Parietal lobe (tissue), 2 donors: ENCODE measurements at places on chromosomes 2 and 18. TPM values are rescaled to one million over a fixed set of nuclear protein-coding genes. Genes with fewer than 3 reads are reported as not detected.

SLC20A1 gene
- 60.7 TPM for total RNA-seq

AKAIN1 gene
- total RNA-seq, result 3.8 TPM

ADAM23 gene
- 37.2 TPM for total RNA-seq

KIF1A gene
- 300 TPM for total RNA-seq

RTP5 gene
- 3.1 TPM for total RNA-seq

ANKRD30B gene
- 2.2 TPM for total RNA-seq

UGT1A4 gene
- total RNA-seq, result not detected

SLC35F6 gene
- 21.3 TPM for total RNA-seq

CHRND gene
- not detected for total RNA-seq

CD8B2 gene
- not detected for total RNA-seq

SCYGR7 gene
- total RNA-seq, result not detected

NPPC gene
- not detected for total RNA-seq

SOCS6 gene
- 36.9 TPM for total RNA-seq

C2orf81 gene
- total RNA-seq, result 1.6 TPM

IL37 gene
- total RNA-seq, result not detected

ESCO1 gene
- total RNA-seq, result 34.4 TPM

CXCR1 gene
- 0.31 TPM for total RNA-seq

GAD1 gene
- 162 TPM for total RNA-seq

SERPINB12 gene
- total RNA-seq, result not detected

ITPRIPL1 gene
- 4.7 TPM for total RNA-seq

SERPINB7 gene
- not detected for total RNA-seq

SERPINB4 gene
- not detected for total RNA-seq

IL1R1 gene
- total RNA-seq, result 0.31 TPM

TIMM21 gene
- 46.3 TPM for total RNA-seq

HOXD10 gene
- total RNA-seq, result not detected

B3GNT7 gene
- 1.3 TPM for total RNA-seq

HPCAL1 gene
- 23.5 TPM for total RNA-seq

ALPG gene
- not detected for total RNA-seq

EFHD1 gene
- 0.63 TPM for total RNA-seq

LRATD1 gene
- 35.1 TPM for total RNA-seq

POTEJ gene
- not detected for total RNA-seq

CFAP65 gene
- total RNA-seq, result 0.63 TPM

PRKAG3 gene
- total RNA-seq, result not detected

RGPD4 gene
- total RNA-seq, result not detected

CTAGE1 gene
- not detected for total RNA-seq

SPOPL gene
- 28.5 TPM for total RNA-seq

FAP gene
- total RNA-seq, result 1.3 TPM

LYG1 gene
- 1.6 TPM for total RNA-seq

ASIC4 gene
- 4.1 TPM for total RNA-seq

CYP27A1 gene
- 3.4 TPM for total RNA-seq

SRD5A2 gene
- not detected for total RNA-seq

RELCH gene
- 133 TPM for total RNA-seq

TEKT4 gene
- not detected for total RNA-seq

LRP2 gene
- 1.3 TPM for total RNA-seq

SPEG gene
- 24.7 TPM for total RNA-seq

APCDD1 gene
- 18.8 TPM for total RNA-seq

TSGA10 gene
- total RNA-seq, result 25.4 TPM

FAM136A gene
- total RNA-seq, result 26.9 TPM

C2orf66 gene
- 1.3 TPM for total RNA-seq

PAX8 gene
- 0.31 TPM for total RNA-seq
